ENCODE measurements at places on chromosomes 5 and 9.
A peak's percentile ranks its signal among the peaks of the same experiment; 100 is the strongest.

DNA sequence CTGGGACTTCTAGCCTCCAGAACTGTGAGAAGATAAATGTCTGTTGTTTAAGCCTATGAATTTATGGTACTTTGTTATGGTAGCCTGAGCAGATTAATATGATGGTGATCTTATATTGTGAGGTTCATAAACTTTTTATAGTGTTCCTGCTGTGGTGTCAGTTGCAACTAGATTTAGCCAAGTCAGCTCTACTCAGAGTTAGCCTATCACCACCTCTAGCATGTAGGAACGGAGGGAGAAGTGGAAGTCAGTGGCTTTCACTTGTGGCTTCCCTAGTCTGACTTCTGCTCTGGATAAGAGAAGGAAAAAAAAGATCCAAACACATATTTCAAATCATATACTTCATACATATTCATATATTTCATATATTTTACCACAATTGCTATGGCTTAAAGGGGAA, 6.6 kb downstream of the POC5 start:
- DNase-seq: no peak

DNA sequence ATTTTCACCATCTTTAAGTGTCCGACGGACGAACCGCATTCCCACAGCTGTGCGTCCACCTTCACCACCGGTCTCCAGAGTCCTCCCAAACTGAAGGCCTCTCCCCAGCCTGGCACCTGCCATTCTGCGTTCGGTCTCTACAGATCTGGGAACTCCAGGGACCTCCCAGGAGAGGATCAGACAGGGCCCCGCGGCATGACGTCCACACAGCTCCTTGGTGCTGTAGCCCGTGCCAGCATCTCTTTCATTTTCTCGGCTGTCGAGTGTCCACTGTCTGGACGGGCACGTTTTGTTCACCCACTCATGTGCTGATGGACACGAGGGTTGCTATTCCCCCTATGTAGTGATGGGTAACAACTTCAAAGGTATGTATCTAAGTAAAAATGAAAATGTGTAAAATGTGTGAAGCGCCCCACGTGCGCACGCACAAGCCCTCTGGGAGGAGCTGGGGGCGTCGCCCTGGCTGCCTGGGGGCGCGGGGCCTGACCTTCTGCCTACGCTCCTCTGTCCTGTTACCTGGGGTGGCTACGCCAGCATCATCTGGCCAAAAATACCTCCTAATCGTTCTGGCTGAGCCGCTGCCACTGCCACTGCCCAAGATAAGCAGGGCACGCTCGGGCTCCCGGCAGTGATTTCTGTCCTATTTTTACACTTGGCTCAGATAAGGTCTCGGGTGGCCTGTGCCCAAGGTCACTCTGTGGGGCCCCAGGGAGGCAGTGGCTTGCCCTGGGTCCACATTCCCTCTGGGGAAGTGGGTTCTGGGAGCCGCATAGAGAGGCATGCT, 10.8 kb upstream of the SLC12A7 start:
- DNase-seq: no peak

DNA sequence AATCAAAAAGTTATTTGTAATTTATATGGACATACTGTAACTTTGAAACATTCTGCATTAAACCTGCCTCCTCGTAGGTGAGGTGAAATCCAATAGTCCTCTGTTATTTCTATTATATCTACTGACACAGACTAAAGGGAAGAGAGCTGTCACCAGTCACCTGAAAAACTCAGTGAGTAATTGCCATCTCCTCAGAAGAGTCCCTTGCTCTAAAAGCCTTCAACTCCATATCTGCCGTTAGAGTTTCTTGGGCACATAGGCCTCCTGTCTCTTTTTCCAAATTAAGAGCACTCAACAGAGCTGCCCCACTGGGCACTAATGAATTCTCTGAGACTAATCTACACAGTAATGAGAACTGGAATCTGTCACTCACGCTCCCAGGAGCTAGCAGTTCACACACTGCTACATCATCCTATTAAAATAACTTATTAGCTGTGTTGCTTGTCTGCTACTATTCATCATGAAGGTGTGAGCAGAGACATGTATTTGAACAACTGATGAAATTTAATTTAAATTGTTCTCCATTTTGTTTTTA, 67.3 kb upstream of the VCAN start:
- DNase-seq: no peak

GRCh38 chr5:82164176-82164976, 113.8 kb downstream of the RPS23 start:
- no peak for DNase-seq

DNA sequence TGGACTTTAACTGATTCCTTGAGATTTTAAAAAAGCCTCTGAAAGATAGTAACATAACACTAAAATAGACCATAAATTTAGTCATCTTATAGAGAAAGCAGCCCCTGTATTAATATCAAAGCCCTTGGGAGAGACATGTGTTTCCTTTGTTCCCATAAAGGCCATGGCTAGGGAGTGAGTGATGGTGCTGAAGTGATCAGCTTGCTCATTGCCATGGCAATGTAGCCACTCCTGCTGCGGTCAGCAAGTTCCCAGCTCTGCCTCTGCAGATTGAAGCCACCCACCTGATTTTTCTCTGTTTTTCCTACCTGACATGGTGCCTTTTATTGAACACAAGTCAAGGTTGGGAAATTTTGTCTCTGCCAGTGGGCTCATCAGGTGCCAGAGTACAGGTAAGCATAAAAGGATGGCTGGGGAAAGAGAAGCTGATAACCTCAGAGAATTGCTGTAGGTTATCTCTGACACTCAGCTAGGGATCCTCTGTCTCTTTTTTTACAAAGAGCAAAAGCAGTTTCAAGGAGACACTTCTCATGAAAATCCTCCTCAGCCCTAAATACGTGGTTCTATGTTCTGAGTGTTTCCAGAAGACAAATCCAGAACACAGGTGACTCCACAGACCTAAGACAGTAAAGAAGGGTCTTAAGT, 296.3 kb upstream of the NMUR2 start:
- no peak for DNase-seq

GRCh38 chr9:134816264-134816663, 64.3 kb upstream of the FCN2 start:
- DNase-seq: no peak

GRCh38 chr9:68974901-68975300, 39.0 kb downstream of the PRKACG start:
- DNase-seq: no peak

GRCh38 chr9:101140764-101141163, 112.2 kb downstream of the PLPPR1 start:
- DNase-seq: no peak

DNA sequence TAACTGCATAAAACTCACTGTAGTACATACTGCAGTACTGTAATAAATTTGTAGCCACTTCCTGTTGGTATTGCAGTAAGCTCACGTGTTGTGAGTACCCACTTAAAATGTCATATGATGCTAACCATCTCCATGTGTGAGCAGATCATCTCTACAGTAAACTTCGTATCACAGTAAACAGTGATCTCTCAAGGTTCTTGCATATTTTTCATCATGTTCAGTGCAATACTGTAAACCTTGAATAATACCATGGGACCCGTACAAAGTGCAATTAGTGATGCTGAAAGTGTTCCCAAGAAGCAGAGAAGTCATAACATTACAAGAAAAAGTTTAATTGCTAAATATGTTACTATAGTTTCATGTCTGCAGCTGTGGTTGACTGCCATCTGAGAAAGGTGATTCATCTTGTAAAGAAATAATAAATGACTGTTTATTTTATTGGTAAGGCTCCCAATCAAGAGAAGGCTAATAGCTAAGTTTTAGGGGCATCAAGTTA, 253.8 kb upstream of the POU5F2 start:
- DNase-seq: no peak

DNA sequence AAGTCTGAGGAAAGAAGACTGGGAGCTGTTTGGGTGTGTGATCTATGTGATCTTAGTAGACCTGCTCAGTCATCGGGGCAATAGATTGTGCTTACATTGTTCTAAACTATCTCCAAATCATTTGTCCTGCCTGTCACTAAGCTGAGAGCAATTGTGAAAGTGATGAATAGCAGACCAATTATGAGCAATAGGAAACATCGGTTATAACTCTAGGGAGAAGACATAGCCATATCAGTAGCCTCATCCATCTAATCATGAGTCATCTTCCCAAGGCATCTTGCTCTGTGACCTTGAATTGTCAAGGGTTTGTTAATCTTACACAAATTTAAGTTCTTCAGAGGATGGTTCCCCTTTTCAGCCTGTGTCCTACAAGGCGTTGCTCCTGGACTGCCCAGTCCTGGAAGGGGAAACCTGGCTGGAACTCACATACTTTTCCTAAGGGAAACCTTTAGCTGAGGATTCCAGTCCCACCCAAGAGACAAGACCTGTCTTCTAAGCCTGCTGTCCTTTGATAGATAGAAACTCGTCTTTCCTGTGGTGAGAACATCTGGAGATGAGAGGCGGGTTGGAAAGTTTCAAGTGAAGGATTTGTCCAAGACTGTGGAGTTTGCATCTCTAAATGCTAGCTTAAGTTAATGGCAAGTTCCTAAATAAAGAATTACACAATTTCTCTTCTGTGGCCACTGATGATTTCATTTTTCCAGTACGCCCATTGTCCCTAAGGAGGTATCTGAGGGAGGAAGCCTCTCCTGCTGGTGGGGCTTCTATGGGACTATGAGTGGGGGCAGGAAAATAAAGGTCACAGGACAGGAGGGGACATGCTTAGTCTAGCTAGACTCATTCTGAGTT, 53.9 kb upstream of the TRIM32 start:
- no peak for DNase-seq

GRCh38 chr9:72271613-72272478, 93.2 kb downstream of the ZFAND5 start:
- peak; percentile 20 for DNase-seq

- peak; percentile 25 for DNase-seq
Observed at GRCh38 chr9:132114102-132114707, 34.5 kb upstream of the MED27 start.

DNA sequence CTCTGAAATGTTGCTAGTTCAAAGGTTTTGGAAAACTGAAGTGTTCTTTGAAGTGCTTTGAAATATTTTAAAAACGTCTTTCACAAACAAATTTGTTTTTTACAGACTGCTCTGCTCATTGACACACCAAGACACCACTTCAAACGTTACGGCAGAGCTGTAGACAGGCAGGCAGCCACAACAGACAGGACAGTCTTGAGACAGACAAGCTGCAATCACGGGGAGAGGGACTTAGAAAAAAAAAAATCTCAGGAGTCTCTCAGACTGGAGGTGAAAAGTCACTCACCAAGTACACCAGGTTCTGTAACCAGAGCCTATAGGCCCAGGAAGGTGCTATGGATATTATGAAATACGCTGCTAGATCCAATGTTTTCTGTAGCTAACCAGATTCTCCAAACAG, 135.4 kb downstream of the ISL1 start:
- DNase-seq: no peak

- DNase-seq: no peak
Observed at GRCh38 chr5:37839407-37840052, at the start of gene GDNF. Gene GDNF, minus strand, starts transcription at chr5:37840041. Its CDS starts 5,245 bp downstream, at chr5:37834796.

- DNase-seq: no peak
Observed at GRCh38 chr9:89409466-89409865, 88.4 kb downstream of the SEMA4D start.

GRCh38 chr5:76926329-76927105, 26.3 kb upstream of the CRHBP start:
- DNase-seq: no peak

GRCh38 chr5:1523480-1523792, 324 bp downstream of the LPCAT1 start:
- DNase-seq: no peak

DNA sequence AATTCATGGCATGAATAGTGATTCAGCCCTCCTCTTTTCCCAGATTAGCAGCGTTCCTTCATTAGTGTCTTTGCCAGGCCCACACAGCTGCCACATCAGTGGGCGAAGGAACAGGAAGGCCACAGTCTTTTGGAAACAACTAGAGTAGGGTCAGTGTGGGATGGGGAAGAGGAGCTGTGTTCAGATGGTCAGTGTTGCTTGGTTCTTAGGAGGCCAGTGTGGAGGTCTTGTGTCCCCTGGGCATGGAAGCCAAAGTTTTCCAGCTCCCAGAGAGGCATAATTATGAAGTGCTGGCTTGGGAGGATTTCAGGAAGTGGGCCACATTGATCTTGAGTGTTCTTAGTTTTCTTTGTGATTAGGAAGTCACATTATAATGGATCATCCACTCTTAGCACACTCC, 269.6 kb downstream of the PSAT1 start:
- no peak for DNase-seq

GRCh38 chr5:138243794-138244193, 30.6 kb downstream of the GFRA3 start:
- DNase-seq: no peak

DNA sequence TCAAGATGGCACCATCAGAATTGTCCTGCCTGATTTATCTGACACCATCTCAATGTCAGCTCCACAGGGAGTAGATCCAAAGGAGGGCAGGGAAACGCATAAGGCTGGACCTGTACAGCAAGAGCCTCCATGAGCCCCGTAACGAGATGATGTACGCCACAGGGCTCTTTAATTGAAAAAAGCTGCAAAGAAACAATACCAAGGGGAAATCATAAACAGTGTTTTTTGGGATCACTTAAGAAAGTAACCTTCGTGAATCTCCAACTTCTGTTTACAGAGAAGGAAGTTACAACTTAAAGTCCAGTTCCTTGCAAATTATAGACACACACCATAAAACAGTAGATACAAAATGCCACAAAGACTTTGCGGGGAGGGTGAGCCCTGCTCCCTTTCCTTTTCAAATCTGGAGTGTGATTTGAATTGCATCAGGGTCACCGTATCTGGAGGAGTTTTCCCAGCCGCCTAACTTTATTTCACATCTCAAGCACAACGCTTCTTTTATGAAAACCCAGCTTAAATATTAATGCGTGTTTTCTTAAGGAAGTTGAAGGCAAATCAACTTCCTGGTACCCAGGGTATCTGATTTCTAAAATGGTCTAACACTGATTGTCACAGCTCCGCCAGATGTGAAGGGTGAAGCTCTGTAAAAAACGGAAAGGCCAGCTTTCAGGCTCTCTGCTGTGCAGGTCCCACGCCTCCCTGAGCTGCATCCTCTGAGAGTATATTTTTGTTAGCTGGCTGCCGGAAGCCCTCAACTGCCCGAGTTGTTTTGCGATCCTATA, 88.9 kb downstream of the EBF1 start:
- DNase-seq: no peak

DNA sequence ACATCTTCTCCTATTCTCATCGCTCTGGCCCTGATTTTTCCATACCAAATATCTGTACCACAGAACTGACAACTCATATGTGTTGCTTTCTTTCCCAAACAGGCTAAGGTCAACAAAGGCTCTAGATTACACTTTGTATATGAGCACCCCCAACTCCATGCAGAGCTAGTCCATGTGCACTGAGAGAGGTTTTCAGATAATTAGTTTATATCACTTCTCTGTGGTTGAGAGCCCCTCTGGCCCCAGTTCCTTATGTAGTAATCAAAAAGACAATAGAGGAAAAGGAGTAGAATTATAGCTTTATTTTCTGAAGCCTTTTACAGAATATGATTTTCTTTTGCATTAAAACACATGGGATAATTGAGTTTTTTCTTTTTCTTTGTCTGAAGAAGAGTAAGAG, 120.0 kb downstream of the TRIO start:
- DNase-seq: no peak

GRCh38 chr5:68245319-68245718, 29.8 kb downstream of the PIK3R1 start:
- DNase-seq: no peak
